ENCODE measurements at places on chromosomes 3 and 15.

GRCh38 chr3:126267169-126267975 lies 87.0 kb upstream of the ALDH1L1 start:
- no peak for DNase-seq

DNA sequence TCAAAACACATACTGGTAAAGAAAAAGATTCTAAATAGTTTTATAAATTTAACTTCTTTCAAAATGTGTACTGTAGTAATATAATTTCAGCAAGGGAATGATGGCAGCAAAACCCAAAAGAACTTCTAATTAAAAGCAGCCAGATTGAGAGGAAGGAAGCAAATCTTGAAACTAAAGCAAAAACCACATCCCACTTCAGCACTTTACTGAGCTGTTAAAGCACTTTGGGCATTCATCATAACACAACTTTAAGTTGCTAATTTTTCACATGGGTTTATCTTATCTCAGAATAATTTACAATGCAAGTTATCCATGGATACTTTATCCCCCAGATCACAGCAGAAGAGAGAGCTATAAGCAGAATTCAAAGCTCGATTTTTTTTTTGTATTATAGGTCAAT lies 6.0 kb downstream of the RFC4 start:
- no peak for DNase-seq

- peak; percentile 34 for DNase-seq
Measured at GRCh38 chr15:72342385-72342784, 22.4 kb upstream of the CELF6 start.

- no peak for DNase-seq
Measured at GRCh38 chr3:99950921-99951320, 133.3 kb downstream of the CMSS1 start.

DNA sequence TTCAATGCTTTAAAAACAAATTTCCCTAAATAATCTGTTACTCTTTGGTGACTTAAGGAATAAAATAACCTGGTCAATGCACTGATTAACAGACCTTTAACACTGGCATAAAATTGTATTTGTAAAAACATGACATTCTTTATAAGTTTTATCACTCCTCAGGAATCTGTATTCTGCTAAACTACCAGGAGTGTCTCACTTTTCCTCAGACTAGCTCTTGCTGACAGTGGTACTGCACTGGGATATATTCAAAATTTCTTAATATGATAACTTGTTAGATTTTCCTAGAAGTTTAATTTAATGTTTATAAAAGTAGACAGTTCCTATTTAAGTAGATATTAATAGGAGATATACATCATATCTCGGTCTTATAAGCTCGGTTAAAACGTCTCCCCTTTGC lies 363.4 kb upstream of the ARHGEF26 start:
- no peak for DNase-seq

DNA sequence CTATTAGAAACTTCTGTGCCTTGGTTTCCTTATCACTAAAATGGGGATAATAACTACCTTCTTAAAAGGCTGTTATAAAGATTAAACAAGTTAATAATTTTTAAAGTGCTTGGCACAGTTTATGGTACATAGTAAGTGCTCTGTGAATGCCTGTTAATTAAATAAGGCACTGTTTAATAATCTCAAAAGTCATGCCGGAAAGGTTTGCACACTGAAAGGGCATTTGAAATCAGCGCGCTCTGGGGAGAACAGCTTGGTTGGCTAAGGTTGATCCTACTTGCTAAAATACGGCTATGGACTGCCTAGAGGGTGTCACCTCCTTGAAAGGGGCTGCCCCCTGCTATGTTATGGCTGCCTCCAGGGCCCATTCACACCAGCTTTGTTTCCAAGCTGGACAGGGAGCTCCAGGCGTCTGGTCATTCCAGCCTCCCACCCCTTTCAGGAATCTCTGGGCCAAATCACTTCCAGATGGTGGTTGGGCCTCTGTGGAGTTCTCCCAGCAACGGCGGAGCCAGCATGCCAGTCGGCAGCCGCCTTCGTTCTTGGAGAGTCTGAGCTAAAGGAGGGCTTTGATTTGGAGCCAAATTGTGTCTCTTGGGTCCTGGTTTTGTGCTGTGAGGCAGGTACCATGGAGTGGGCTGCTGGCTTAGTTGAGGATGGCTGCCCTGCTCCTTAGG lies 5.9 kb downstream of the FLNB start:
- DNase-seq: no peak

DNA sequence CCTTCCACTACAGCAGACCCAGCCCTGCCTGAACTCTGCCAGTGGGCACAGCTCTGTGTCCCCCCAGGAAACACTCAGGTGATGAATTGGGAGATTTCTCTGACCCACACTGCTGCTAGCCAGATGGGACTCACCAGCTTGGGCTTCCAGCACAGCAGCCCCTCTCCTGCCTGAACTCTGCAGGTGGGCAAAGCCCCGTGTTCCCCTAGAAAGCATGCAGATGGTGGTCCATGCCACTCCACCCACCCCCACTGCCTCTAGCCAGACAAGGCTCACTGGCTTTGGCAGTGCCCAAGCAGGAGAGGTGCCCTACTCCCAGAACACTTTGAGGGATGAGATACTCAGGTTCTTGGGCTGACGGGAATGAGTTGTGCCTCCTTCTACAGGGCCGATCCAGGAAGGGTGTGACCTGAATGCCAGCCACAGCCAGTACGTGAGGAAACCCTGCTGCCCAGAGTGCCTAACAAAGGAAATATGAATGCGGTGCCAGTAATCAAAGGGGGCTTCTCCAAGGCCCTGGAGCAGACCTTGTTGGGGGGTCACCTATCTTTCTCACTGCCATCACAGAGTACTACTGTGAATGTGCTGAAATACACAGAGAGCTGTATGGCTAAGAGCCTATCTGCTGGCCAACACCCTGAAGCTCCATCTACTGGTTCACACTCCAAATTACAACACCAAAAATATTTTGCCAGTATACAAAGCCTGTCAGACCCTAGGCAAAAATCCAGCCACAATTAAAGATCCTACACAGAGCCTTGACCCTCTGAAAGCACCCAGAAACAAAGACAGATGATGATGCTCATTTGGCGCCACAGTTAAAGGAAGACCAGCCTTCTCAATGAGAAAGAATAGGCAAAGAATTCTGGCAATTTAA lies 61.9 kb downstream of the BTLA start:
- DNase-seq: no peak

GRCh38 chr15:79078763-79079410 lies 11.7 kb downstream of the RASGRF1 start:
- DNase-seq: no peak

- no peak for DNase-seq
Measured at GRCh38 chr3:67715971-67716370, 61.6 kb upstream of the SUCLG2 start.
